Cortex of kidney (tissue), 1 donor: ENCODE measurements at places on chromosomes 11 and 22.

DNA sequence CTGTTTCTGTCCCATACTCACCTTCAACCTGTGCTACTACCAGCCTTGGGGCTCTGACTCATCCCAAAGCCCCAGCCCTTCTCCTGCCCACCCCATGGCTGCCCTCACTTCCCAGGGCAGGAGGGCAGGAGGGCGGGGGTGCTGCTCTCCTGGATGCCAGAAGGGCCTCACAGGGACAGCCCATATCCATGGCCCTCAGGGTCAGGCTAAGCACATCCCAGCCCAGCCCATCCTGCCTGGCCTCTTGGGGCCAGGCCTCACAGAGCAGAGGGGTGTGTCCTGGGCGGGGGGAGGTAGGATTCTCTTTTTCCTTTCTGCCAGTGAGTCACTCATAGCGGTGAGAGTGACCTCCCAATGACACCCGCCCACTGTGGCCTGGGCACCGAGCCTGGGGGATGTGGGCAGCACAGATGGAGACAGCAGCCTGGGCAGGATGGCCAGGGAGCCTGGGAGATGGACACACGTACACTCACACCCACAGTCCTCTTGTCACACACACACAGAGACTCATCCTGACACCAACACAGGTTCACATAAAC, 2.4 kb downstream of the LTBP3 start:
- no peak for DNase-seq

DNA sequence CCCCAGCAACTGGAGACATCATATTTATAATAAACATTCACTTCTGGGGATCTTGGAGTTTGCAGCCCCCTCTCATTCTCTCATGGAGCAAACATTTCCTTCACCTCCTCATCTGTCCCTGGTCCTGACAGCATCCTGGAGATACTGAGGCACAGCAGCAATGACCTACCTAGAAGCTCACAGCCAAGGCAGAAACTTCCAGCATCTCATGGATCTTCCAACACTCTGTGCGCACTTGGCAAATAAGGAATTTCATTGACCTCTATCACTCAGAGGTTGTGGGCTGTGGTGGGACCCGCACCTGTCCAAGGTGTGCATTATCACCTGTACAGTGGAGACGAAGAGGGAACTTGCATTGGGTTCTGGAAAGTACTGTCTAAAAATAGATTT, 109.8 kb downstream of the GGTLC2 start:
- no peak for DNase-seq

- no peak for DNase-seq
Observed at GRCh38 chr11:122714484-122714883, 59.0 kb downstream of the UBASH3B start.

DNA sequence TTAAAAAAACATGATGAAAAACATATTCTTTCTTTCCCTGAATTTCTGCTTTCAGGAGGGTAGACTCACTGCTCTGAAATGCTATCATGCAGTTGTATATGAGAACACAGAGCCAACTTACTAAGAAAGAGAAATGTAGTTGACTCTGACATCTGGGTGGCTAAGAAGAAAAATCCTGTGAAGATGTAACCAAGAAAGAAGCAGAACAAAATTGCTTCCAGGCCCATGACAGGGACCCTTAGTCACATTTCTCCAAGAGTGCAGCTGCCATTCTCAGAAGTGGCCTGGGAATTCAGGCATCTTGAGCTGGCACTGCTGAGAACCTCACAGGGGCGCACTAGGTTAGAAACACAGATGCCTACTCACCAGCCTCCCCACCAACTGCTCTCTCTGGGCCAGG, 73.6 kb downstream of the RPL27A start:
- no peak for DNase-seq
